ENCODE measurements at places on chromosomes 2 and 18.
A peak's percentile ranks its signal among the peaks of the same experiment; 100 is the strongest.

- peak; percentile 80 for DNase-seq
Observed at GRCh38 chr2:104919127-104919526, 65.2 kb downstream of the POU3F3 start.

- DNase-seq, result peak; percentile 41
Observed at GRCh38 chr2:239951825-239952224, 73.3 kb downstream of the NDUFA10 start.

DNA sequence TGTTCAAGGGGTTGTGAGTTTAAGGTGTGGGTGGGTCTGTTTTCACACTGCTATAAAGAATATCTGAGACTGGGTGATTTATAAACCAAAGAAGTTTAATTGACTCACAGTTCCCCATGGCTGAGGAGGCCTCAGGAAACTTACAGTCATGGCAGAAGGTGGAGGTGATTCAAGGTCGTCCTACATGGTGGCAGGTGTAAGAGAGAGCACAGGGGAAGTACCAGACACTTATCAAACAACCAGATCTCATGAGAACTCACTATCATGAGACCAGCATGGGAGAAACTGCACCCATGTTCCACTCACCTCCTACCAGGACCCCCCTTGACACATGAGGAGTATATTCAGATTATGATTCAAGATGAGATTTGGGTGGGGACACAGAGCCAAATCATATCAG is 38.0 kb downstream of the RHBDD1 start:
- DNase-seq, result no peak

DNA sequence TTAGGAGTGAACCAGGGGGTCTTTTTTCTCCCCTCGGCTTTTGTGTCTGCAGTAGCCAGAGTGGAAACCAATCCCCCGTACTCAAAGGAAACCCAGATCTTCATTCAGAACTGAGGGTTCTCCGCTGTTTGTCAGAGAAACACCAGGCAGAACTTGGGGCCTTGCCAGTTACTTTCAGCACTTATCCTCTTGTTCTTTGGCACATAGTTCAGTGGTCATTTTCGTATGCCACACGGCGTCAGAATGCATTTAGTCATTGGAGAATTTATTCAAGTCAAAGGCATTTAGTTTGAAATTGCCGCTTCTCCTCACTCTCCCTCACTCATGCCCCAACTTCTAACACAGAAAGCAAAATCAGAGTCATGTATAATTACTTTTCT is 102.9 kb downstream of the CABLES1 start:
- DNase-seq, result peak; percentile 82

DNA sequence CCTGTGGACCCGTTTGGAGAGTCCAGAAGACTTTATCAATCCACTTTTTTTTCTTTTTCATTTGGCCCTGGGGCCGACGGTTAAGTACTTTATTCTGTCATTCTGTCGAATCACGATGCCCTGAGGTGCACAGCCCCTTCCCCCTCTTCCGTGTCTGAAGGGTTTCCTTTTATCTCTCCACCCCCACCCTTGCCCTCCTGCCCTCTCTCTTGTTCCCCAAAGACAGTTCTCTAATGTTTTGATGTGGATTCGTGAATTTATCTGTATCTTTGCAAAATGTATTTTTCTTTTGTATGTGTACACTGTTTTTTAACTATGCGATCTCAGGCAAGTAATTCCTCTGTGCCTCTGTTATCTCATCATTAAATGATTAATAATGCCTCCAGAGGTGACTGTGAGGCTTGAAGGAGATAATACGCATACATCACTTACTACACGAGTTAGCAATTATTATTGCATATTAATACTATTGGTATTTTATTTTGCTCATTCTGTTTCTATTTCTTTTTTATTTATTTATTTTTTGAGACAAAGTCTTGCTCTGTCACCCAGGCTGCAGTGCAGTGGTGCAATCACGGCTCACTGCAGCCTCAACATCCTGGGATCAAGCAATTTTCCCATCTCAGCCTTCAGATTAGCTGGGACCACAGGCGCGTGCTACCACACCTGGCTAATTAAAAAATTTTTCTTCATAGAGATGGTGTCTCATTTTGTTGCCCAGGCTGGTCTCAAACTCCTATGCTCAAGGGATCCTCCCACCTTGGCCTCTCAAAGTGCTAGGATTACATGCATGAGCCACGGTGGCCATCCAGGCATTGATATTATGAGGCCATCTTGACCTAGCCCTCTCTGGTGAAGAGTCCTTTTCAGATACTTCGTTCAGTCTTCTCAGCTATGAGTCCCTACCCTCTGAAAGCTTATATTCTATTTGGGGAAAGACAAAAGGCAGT is 1.4 kb upstream of the CASP8 start:
- DNase-seq, result peak; percentile 8

DNA sequence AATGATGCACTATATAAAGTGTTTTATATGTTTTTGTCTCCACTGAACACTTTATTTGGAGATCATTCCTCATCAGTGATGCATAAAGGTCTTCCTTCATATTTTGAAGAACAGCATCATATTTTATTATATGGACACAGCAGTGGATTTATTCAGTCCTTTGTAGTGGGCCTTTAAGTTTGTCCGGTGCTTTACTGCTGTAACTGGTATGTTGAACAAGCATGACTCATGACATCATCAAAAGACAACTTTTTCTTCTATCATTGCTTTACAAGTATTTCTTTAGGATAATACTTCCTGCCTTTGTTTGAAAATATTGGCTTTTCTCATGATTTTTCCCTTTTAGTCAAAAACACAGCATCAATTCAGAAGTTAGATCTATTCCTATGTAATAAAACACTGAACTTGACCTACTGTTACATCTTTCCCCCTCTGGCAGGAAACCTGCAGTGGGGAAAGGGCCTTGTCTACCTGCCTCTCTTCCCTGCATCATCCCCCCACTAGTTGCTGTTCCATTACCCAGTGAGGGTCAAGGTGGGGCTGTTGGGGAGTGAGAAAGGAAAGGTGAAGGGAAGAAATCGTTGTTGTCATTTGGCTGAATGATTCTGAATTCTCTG is 241.2 kb downstream of the CYP26B1 start:
- DNase-seq, result no peak

- peak; percentile 54 for DNase-seq
Observed at GRCh38 chr2:111118981-111119821, 1.5 kb upstream of the BCL2L11 start.

- no peak for DNase-seq
Observed at GRCh38 chr2:144424559-144425240, 95.2 kb downstream of the ZEB2 start.

DNA sequence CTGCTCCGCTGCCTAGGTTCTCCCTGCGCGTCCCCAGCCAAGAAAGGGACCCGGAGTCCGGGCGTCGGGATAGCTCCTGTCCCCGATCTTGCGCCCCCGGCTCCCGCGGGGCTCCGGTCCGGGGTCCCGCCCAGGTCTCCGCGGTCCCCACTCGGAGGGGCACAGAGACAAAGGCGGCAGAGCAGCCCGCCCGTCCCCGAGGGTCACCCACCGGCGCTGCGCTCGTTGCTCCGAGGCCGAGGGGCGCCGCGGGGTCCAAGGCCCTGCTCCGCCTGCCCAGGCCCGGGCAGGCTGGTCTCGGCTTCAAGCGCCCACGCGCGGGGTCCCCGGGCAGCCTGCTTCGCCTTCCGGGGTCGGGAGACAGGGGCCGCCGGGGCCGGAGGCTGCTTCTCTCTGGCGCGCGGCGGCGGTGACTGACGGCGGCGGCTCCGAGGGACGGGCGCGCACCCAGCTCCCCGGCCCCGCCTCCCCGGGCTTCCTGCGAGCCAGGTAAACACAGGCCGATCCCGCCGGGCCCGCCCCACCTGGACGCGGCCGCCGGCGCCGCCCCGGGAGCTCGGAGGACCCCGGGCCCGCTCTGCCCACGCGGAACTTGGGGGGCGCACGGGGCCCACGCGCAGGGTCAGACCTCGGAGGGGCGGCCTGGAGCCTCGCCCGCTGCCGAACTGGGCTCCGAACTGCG is at the start of gene MBP:
MBP (minus strand) TSS at position 415 of the 682 bp plus-strand sequence. CDS start 27,522 bp downstream, outside the sequence.
- DNase-seq, result peak; percentile 93

DNA sequence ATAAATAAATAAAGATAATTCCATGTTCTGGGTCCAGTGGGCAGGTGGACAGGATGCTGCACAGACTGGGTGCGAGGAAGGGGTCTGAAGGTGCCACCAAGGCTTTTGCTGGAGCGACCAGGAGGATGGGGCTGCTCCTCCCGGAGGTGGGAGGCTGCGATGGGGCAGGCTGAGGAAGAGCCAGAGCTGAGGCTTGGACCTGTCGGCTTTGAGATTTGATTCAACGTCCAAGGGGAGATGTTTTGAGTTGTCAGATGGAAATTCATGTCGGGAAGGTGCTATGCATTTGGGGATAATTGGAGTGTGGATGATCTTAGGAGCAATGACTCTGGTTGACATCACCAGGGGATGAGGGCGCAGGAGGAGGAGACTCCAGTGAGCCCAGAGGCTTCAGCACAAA is 11.7 kb downstream of the ALLC start:
- DNase-seq, result no peak

DNA sequence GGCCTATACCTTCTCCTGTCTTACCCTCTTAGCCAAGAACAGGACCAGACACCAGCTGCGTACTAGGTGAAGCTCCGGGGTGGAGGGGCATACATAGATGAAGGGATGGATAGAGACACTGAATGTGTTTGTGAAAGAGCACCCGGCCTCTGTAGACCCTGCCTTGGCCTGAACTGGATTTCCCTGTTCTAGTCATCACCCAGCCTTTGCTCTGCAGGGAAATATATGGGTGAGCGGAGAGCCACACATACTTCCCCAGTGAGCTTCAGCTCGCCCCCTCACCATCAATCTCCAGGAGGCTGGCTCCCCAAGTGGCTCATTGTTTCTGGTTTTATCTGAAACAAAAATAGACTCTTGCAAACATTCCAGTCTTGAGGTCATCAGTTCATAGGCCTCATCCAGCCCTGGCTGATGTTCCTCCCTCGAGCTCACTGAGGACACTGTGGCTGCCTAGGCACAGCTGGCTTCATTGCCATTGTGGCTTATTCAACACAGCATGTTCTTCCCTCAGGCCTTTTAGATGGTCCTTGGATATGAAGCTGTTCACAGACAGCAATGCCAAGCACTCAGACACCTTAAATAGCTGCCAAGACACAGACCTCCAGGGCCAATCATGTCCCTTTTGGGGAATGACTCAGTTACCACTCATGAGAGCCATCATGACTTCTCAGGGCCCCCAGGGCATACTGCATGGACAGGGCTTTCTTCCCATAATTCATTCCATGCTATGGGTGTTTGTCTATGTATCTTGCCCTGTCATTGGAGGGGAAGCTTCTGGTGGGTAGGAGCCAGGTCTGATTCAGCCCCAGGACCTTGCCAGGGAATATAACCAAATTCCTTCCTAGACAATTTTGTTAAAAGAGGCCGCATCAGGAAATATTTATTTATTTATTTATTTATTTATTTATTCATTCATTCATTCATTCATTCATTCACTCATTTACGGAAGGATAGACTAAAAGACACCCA is 82.4 kb downstream of the TTC32 start:
- no peak for DNase-seq

- no peak for DNase-seq
Observed at GRCh38 chr2:204251998-204252376, 293.3 kb upstream of the PARD3B start.

GRCh38 chr2:179247318-179248023 is 17.2 kb downstream of the SESTD1 start:
- DNase-seq, result no peak

DNA sequence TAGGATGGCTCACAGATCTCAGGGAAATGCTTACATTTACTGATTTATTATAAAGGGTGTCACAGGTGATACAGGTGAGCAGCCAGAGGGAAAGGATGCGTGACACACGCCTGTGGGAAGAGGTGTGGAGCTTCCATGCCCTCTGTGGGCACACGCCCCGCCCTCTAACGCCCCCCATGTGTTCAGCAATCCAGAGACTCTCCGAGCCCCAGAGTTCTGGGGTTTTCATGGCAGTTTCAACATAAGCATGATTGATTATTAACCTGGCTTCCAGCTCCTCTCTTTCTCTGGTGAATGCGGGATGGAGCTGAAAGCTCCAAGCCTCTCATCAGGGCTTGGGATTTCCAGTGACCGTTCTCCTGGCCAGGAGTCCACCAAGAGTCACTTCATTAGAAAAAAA is 34.3 kb upstream of the ODC1 start:
- DNase-seq, result no peak

- DNase-seq, result no peak
Observed at GRCh38 chr2:26575836-26576564, 65.2 kb downstream of the CIB4 start.

DNA sequence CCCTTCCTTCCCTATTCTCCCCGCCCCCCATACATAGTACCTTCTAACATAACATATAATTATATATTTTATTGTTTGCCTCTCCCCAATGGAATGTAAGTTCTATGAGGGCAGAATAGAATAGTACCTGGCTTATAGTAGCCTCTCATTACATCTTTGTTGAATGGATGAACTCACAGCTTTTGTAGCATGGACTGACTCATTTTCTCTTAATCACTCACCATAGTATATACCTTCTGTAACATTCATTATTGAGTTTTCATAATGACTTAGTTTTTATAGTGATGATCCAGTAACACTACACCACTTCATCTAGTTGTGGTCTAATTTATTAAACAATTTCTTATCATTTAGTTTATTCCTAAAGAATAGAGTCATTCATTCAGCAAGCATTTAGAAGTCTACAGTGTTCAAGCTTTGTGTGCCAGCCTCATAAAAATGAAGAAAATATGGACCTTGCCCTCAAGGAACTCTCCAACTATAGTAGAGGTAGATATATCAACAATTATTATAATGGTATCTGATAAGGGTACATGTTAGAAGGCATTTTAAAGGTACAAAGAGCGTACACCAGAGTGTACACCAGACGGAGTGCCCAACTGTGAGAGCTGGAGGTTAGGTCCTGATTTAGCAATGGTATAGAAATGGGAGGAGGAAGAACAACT is 31.1 kb downstream of the NCOA1 start:
- DNase-seq, result peak; percentile 90

- peak; percentile 59 for DNase-seq
Observed at GRCh38 chr2:71379086-71379485, 47.5 kb downstream of the ZNF638 start.

GRCh38 chr2:235576337-235576910 is 82.6 kb downstream of the AGAP1 start:
- DNase-seq, result no peak

DNA sequence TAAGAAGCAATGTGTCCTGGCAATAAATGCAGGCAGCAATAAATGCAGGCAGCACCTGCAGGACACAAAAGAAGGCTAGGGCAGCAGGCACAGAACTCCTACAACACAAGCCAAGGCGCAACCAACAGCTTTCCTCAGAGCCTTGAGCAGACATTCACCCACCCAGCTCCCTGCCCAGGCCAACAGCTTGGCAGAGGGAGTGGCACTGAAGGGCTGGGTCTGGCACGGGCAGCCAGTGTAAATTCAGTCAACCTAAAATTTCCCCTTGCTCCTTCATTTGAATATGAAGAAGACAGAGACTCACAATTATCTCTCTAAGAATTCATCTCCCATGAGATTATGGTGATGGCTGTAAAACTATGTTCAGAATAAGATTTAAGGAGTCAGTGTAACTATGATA is 35.4 kb downstream of the AAK1 start:
- DNase-seq, result no peak

GRCh38 chr2:78439122-78439521 is 586.4 kb upstream of the REG3G start:
- DNase-seq, result no peak

Measured in small intestine (tissue), 16 donors.